ENCODE measurements at places on chromosomes 1 and 21.

DNA sequence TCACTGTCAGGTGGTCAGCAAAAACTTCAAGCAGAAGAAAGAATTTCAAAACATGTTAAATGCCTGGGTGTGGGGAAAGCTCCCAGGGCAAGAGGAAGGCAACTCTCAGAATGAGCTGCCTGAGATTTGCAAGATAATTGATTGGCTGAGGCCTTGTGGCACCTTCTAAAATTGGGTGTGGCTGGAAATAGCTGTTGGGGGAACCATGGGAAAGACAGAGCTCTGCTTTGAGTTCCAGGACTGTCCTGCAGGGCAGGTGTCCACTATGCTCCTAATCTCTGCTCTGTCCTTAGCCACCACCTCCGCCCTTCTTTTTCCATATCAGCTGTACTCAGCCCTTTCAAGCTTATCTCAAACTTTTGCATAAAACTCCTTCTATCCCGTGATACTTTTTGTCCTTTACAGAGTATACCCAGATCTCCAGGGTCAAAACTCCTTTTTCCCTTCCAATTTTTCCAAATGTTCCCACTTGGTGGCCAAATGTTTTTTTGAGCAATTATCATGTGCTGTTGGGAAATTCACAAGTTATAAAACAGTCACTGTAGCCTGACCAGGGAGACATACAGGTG lies 23.8 kb upstream of the PPP2R5A start:
- DNase-seq: no peak

DNA sequence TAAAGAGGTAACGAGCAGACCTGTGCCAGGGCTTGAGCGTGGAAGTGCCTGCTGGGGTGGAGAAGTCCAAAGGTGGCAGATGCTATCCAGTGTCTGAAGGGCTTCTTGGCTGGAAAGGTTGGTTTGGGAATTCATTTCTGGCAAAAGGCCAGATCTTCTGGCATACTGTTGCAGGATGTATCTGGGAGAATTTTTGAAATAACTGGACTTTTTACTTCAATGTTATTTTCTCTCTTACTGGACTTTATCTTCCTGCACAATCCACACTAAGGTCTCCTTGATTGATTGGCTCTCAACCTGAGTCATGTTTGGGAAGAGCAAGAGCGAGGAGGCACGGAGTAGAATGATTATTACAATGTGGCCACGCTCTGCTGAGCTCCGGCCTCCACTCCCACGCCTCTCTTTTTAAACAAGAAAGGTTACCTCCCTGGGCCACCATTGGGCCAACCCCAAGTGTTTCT lies 278.4 kb downstream of the TM2D1 start:
- DNase-seq: no peak

DNA sequence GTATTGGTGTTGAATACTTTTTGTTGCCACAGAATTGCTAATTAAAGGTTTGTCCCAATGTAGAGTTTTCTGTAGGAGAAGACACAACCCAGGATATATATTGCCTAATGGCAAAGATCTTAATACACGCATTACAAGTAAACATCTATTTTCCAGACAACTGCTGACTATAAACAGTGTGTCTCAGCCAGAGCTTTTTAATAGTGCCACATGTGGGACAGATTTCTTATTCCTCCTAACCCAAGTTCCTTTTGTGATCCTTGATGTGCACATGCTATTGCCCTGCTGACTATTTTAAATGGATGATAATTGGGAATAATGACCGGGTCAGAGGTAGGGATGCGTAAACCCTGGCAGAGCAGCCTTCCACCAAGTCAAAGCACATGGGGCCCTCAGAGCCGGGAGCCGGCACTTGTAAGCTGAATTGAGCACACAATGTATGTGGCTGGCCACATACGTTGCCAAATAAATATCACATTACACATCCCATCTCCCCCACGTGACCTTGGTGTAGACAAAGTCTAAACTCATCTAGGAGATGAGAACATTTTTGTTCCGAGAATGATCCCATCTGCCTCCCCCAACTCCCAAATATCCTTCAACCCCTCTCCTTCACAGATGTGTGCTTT lies 209.8 kb upstream of the NFIA start:
- no peak for DNase-seq

- DNase-seq: no peak
These were observed 91.2 kb downstream of the PROX1 start for GRCh38 chr1:214078950-214079349.

- no peak for DNase-seq
These were observed 14.0 kb upstream of the PTAFR start for GRCh38 chr1:28190337-28190979.

- no peak for DNase-seq
These were observed 39.3 kb downstream of the XKR8 start for GRCh38 chr1:27999055-27999454.

GRCh38 chr1:165397944-165398343 lies 41.4 kb upstream of the LMX1A start:
- DNase-seq: no peak

GRCh38 chr1:204384636-204385352 lies 25.1 kb upstream of the PLEKHA6 start:
- DNase-seq: no peak

- peak; percentile 29 for DNase-seq
These were observed 3.0 kb downstream of the PCP4L1 start for GRCh38 chr1:161261261-161262235.

GRCh38 chr21:41975391-41976272 lies 21.8 kb upstream of the C2CD2 start:
- no peak for DNase-seq

- no peak for DNase-seq
These were observed 1.1 kb downstream of the SLC50A1 start for GRCh38 chr1:155136748-155137147.

DNA sequence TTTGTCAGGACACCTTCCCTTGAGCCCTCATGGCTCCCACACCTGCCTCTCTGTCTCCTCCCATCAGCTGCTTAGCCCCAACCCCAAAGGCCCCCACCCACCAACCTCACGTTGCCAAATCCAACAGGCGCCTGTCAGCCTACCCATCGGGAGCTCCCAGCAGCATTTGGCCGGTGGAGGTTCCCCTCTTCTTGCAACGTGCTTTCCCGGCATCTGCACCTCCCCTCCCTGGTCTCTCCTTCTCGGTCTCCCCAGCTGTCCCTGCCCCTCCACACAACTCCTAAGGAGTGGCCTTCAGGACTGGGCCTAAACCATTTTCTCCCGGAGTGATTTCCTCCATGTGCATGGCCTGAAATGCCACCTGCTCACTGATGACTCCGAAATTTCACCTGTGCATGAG lies 71.9 kb downstream of the KLHDC7A start:
- DNase-seq: no peak

DNA sequence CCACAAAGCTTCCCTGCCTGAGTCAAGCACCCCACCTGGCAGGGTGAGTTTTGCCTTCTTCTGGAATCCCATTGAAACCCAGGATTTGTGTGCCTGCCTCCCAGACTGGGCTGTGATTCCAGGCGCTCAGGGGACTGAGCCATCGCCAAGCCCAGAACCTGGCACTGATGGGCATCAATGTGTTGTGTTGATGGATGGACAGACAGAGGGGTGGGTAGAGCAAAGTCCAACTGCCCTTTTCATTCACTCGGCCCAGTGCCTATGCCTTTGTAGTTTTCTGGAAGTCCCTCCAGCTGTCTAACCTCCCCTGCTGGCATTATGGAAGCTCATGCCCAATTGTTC lies 66.0 kb upstream of the LAPTM5 start:
- no peak for DNase-seq

- DNase-seq: peak; percentile 42
These were observed 29.9 kb upstream of the DDAH1 start for GRCh38 chr1:85494904-85495266.

DNA sequence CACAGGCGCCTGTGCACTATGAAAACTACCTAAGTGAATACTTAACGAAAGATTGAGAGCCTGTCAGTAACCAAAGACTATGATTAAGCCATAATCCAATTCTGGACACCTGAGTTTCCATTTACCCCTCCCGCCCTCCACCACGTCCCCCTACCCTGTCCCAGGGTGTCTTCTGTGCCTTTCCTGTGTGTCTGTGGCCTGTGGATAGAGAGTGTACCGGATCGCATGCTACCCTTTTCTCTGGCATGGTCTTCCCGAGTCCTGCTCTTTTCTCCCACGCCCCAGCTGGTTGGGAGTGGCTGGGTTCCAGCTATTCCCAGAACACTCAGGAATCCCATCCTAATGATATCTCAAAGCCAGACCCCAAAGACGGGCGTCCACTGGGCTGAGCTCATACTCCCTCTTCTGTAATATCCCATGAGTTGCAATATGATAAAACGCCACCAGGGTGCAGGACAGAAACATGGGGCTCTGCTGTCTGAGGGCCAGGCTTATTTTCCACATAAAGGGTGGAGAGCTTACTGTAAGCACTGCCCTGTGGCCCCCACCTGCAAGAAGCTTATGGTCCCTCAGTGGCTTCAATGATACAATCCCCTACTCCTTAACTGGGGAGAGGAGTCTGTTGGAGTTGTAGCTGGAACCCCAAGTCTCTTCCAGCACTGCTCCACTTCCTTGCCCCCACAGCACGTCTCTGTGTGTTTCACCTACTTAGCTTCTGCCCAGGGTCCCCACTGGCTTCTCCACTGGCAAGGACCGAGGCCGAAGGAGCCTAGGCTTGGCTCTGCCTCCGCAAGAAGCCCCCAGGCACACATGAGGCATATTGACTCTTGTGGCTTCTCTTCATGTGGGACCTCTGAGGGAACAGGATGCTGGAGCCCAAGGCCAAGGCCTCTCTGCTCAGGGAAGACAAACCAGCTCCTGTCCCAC lies 17.6 kb upstream of the ALX3 start:
- peak; percentile 58 for DNase-seq

GRCh38 chr21:24188506-24188905 lies 1418.8 kb downstream of the MRPL39 start:
- DNase-seq: no peak

- no peak for DNase-seq
These were observed 407.5 kb downstream of the SETD4 start for GRCh38 chr21:35652872-35653271.

- no peak for DNase-seq
These were observed 27.7 kb upstream of the IL19 start for GRCh38 chr1:206742719-206743383.

- DNase-seq: no peak
These were observed 20.0 kb upstream of the NIBAN1 start for GRCh38 chr1:184994301-184994700.

GRCh38 chr1:154993572-154994268 lies at the start of gene LENEP:
TSS of gene LENEP (plus strand) at chr1:154993586. CDS start at chr1:154993608, 22 bp downstream.
- no peak for DNase-seq

DNA sequence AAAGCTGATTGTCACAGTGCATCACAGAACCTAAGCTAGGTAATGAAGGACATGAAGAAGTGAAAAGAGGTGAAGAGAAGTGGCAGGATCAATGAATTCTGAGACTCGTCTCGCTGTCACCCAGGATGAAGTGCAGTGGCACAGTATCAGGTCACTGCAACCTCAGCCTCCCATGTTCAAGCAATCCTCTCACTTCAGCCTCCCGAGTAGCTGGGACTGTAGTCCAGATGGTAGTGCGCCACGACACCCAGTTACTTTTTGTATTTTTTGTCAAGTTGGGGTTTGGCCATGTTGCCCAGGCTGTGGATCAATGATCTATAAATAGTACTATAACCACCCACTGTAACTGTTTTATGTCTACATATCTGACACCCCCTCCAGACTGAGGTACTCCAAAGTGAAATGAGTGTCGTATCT lies 33.1 kb downstream of the PTP4A2 start:
- DNase-seq: no peak

GRCh38 chr1:243848165-243848857 lies 1.7 kb downstream of the AKT3 start:
- no peak for DNase-seq

DNA sequence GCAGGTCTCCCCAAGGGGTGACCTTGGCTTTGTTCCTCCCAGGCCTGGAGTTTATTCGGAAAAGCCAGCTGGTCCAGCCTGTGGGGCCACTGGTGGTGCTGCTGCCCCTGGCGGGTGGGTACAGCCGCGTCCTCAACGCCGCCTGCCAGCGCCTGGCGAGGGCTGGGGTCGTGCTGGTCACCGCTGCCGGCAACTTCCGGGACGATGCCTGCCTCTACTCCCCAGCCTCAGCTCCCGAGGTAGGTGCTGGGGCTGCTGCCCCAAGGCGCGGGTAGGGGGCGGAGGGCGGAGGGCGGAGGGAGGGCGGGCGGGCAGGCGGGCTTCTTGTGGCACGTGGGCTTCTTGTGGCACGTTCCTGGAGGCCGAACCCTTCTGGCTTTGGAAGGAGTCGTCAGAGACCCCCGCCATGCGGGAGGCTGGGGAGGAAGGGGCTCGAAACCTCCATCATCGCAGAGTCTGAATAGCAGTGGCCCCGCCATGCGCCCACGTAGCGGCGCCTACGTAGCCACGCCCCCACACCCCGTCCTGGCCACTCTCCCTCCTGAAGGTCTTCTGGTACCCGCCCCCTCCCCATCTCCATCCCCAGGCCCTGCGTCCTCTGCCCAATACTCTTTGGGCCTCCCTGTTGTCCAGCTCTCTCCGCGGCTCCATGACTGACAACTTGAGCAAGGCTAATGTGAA lies 16.7 kb downstream of the PCSK9 start:
- no peak for DNase-seq

DNA sequence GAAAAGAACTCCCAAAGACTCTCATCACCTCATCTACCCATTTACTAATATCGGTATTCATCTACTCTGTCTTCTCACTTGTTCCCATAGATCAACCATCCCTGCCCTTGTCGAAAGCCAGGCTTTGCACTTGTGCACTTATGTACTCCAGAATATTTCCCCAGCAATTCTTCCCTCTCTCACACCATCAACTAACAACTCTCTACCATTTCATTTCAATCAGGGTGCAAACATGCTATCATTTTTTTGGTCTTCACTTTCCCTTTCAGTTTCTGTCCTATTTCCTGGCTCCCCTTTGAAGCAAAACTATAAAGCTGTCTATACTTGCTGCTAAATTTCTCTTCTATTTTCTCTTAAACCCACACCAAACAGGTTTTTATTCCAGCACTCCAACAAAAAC lies 6.7 kb downstream of the C1orf105 start:
- DNase-seq: no peak

DNA sequence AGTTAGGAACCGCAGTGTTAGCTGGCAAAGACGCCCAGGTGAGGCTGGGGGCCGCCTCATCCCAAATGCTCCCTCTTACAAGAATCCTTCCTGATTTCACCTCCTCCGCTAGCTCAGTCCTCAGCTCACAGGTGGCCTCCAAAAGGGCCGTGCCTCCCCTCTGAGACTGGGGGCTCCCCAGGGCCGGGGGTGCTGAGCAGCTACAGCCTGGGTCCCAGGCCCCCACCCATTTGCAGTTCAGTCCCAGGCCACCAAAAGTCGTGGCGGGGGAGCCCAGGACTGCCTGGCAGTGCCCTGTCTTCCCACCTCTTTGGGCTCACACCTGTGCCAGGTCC lies 29.6 kb downstream of the RNU1-1 start:
- no peak for DNase-seq

GRCh38 chr21:33402001-33402979 lies 923 bp upstream of the IFNGR2 start:
- DNase-seq: no peak

GRCh38 chr1:206949208-206949607 lies 2.9 kb upstream of the PIGR start:
- no peak for DNase-seq

- DNase-seq: no peak
These were observed 3.7 kb upstream of the SIM2 start for GRCh38 chr21:36695283-36695634.

GRCh38 chr1:180530501-180530900 lies 28.1 kb upstream of the ACBD6 start:
- no peak for DNase-seq

GRCh38 chr1:2314273-2314802 lies 77.0 kb downstream of the MORN1 start:
- DNase-seq: peak; percentile 74
